NCI-H1436 treated with DMSO at 0.1 percent for 48 hours (cell line): ENCODE measurements at places on chromosomes 13 and 19.

- no peak for DNase-seq
These were observed 7.5 kb downstream of the RPS9 start for GRCh38 chr19:54207983-54208783.

- DNase-seq, result no peak
These were observed 144.9 kb downstream of the COL4A1 start for GRCh38 chr13:110162053-110162452.

DNA sequence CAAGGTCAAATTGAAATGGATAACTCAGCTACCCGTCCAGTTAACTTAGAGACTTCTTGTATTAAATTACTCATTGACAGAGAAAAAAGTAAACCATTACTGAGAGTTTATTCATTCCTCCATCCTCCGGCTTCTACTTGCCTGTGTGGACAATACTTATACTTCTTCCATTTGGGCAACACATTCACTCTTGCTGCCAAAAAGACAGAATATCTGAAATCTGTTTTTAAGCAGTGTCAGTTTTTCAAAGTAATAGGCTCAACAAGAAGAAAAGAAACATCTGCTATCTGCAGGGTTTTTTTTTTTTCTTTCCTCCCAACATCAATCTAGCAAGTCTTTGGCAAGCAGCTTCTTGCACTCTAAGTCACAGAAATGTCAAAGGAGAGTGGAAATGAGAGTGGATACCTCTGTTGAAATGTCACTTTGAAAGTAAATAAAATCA, 1142.8 kb downstream of the PCDH9 start:
- DNase-seq, result no peak

GRCh38 chr13:112059457-112060281, 7.3 kb upstream of the SOX1 start:
- DNase-seq, result no peak

- DNase-seq, result no peak
These were observed 267.8 kb downstream of the FGF9 start for GRCh38 chr13:21938636-21939035.

- no peak for DNase-seq
These were observed 179.5 kb downstream of the GGACT start for GRCh38 chr13:100409132-100409531.

GRCh38 chr13:85853901-85854663, 54.9 kb upstream of the SLITRK6 start:
- DNase-seq, result no peak

DNA sequence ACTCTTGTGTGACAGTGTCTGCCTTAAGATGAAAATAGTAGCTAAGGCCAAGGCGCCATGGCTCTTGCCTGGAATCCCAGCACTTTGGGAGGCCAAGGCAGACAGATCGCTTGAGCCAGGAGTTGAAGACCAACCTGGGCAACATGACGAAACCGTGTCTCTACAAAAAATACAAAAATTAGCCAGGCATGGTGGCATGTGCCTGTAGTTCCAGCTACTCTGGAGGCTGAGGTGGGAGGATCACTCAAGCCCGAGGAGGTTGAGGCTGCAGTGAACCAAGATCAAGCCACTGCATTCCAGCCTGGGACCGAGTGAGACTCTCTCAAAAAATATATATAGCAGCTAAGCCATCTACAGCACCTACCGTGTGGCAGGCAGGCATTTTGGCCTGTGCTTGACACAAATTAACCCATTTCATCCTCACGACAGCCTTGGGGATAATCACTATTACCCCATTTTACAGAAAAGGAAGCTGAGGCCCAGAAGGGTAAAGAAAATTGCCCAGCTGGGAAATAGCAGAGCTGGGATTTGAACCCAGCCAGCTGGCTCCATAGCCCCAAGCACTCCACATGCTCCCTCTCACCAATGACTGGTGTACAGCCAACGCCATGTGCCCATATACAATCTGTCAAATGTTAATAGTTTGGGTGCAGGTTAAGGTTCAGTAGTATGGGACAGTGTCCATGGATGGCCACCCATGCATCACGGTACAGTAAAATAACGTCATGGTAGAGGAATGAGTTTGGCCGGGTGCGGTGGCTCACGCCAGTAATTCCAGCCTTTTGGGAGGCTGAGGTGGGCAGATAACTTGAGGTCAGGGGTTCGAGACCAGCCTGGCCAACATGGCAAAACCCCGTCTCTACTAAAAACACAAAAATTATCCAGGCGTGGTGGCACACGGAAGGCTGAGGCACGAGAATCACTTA, 3.1 kb downstream of the SLC1A5 start:
- no peak for DNase-seq

- DNase-seq, result no peak
These were observed 71.5 kb upstream of the GJB6 start for GRCh38 chr13:20303636-20304035.

GRCh38 chr19:13127811-13128575, 9.9 kb downstream of the NACC1 start:
- no peak for DNase-seq

DNA sequence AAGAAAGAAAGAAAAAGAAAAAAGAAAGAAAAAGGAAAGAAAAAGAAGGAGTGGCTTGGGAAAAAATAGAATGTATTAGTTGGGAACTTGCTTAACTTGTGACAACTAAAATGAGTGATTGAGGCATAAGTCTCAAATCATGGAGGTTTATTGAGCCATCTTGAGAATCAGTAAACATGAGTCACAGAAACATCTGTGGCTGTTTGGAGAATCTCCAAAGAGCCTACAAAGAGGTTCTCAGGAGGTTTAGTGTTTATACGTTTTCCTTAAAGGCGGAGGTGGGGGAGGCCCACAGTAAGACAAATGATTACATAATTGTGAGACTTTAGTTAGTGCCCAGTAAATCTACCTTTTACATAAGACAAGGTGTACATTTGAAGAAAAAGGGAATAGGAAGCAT, 38.6 kb downstream of the WDR87 start:
- DNase-seq, result no peak
